Heart right ventricle (tissue), 16 donors: ENCODE measurements at places on chromosomes 3 and 15.

- no peak for DNase-seq
Measured at GRCh38 chr3:38154625-38155255, 10.6 kb upstream of the OXSR1 start.

DNA sequence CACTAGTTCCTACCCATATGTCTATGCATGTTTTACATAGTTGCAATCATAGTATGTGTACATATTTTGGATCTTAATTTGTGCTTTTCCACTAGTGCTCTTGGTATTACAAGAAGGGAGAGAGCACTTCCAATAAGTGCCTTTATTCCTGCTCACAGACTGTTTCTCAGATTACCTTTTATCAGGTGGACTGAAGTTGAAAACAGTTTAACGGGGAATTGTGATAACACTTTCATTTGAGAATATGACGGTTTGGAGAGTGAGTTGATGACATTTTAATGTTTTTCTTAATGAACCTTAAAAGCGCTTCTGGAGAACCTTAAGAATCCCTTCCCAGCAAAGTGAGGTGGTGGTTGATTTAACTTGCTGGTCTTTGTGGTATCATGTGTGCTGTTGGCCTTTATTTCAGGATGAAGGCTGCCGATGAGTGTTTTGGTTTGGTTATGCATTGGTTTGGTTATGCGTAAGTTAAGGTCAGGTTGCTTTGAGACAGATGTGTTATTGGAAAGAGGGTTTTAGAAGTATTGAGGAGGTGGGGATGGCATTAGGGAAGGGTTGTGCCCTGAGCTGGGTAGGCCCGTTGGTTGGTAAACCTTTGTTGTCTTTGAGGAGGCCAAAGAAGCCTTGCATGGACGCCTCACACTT, 2.8 kb downstream of the EDEM1 start:
- DNase-seq = no peak

DNA sequence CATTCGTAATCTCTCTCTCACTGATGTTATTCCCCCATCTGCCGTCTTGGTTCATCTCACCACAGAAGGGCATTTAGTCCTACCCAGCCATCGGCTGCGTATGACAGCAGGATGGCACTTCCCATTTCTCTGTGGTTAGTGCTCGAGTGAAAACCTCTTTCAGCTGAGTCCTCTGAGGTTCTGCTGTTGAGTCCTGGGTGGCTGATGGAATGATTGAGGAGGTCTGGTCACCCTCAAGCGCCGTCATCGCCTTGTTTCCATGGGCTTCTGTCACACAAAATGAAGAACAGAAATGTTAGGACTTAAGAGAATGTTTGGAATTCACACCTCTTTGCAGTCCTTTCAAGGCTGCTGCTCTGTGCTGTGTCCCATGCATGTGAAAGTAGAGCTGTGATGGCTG, 9.4 kb upstream of the SACM1L start:
- DNase-seq = no peak

GRCh38 chr3:36227980-36228379, 152.3 kb upstream of the STAC start:
- DNase-seq = no peak

DNA sequence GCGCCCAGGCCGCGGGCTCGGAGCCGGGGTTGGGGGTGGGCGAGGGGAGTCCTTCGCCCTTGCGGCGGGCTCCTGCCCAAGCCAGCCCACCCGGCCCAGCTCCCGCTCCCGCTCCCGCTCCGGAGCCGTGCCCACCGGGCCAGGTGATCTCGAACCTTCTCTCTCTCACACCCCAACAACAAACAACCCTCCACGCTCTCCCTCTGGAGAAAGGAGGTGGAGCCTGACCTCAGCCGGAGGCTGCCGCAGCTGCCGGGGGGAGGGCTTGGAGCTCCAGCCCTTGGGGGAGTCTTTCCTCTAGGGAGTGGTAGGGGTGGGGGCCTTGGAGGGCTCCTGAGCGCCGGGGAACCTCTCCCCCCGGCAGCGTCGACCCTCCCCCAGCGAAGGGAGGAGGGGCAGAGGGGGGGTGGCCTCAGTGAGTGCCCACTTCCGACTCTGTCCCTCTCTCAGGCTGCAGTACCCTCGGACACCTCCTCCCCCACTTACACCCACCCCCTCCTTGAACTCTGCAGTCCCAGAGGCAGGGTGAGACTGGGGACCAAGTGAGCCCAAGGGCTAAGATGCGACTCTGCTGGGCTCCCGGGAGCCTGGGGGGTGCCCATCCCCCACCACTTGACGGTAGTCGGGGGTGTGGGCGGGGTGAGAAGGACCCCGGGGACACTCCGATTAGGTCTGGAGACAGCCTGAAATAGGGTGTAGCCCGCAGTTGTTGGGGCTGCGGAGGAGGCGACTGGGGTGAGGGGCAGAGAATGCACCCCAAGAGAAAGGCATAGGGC, 4.4 kb upstream of the BAHD1 start:
- DNase-seq = no peak

DNA sequence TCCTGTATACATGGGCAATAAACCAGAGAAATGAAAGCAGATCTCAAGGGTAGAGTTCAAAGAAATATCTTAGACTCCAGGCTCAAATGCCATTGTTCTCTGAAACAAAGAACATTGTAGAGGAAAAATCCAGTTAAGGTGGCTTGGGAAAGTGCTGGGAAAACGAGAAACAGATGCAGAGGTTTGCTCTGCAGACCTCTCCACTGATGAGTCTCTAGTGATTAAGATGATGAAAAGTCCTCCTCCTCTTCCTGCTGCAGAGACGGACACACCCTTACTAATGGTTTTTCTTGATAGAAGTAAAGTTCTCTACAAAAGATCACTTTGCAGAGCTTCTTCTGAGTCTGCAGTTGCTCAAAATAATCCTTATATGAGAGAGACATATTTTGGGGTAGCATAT, 264.7 kb downstream of the GABRG3 start:
- no peak for DNase-seq
